ENCODE measurements at places on chromosomes 12 and 14.

DNA sequence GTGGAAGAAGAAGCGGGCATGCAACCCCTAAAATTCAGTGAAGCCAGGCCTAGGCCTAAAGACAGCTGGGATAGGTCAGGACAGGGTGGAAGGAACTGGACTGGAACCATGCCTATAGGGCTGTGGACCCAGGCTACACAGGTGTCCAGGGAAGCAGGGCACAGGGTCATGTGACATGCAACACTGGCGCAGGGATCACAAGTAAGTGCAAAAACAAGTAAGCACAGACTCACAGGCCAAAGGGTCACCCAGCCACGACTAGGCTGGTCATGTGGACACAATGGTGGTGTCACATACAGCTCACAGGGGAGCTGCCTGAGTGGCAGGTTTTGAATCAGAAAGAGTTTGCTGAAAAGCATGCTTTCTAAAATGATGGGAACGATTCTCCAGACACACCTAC lies 195.7 kb downstream of the SPTSSA start:
- no peak for DNase-seq

DNA sequence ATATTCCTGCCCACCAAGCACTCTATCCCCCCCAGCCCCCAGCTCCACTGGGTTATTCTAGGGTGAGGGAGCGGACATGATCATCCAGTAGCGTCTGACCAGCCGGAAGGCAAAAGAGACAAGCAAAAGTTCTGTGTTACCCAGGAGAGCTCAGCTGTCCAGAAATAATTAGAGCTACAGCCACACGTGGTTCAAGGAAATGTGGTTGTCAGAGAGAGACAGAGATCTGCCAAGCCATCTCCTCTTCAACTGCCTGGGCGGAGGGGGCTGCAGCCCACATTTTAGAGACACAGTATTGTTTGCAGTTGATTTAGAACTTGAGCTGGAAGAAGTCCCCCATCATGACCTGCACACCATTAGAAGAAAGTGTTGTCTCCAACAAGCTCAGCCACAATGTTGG lies 30.4 kb downstream of the DAO start:
- DNase-seq: no peak

DNA sequence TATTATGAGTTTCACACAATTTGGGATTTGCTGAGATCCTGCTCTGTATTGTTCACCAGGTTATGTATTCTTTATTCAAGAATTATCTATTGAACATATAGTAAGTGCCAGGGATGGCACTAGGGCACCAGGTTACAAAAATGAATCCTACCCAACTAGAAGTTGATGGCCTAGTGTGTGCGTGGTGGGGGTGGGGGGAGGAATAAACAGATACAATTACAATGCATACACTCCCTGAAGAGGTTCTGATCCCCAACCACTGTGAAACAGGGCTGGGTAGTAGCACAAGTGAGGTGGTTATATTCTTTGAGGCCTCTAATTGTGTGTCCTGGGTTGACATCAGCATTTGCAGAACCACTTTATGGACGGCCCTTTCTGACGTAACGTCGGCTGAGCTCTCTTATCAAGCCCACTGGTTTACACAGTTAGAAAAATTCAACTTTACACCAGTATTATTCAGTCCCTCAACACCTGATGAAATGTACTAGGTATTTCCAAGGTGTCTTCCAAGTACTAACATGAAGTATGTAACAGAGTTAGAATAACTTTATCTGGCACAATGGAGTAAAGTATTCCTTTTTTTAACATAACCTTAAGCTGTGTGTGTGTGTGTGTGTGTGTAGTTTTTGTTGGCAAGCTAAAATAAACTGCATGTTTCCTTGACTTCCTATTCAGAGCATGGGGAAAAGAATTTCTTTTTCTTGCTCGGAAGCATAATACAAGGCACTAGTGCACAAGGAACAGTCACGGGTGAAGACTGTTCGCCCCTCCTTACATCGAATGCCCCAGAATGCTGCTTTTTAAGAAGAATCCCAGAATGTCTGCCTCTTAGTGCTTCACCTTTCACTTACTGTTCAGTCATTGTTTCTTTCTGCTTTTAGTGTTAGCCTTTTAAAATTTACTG lies 8.1 kb upstream of the GLRX5 start:
- no peak for DNase-seq

DNA sequence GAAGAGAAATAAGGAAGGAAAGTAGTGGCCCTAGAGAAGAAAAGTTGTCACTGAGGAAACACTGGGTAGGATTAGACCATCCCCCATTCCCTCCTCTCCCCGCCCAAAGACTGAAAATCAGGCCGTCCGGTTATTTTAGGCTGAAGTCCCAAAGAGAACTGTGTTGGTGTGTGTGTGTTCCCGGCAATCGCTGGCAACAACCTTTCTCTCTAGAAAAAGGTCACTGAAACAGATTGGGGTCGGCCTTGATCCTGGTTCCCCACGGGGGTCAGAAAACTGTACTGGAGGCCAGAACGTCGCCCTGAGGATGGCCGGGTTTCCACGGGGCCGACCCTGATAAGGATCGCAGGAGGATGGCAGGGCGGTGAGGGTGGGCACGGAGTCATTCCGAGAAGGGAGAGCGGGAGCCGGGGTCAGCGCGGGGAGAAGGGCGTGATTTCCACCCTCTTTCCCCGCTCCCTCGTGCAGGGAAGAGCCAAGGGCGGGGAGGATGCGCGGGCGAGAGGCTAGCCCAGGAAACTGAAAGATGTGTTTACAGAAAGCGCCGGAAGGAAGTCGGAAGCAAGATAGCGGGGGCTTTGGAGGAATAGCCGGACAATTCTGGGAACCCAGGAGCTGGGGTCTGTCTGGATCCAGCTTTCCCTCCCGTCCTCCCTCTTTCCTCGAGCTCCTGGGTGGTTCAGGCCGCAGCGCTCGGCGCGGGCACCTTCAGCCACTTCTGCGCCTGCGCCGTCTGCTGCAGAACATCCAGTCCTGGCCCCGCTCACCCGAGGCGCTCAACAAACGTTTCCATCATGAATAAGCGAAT lies 25.3 kb upstream of the SPTLC2 start:
- DNase-seq: peak; percentile 81

GRCh38 chr12:19068137-19068536 lies 61.4 kb upstream of the PLEKHA5 start:
- DNase-seq: no peak

GRCh38 chr14:33938131-33938949 lies 12.5 kb downstream of the EGLN3 start:
- no peak for DNase-seq

DNA sequence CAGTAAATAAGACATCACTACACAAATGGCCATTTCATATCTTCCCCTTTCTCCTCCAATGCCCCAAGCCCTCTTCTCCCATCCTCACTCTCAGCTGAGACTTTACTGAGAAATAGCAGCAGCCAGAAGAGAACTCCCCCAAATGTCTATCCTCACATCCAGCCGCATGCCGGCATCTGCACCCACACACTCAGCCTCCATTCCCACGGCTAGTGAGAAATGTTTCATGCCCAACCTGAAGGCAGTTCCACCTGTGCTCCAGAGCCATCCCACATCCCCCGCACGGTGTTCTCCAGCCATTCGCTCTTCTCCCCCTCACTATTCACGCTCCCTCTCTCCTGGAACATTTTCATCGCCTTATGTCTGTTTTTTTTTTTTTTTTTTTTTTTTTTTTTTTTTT lies 208.7 kb upstream of the DIO3 start:
- DNase-seq: no peak

DNA sequence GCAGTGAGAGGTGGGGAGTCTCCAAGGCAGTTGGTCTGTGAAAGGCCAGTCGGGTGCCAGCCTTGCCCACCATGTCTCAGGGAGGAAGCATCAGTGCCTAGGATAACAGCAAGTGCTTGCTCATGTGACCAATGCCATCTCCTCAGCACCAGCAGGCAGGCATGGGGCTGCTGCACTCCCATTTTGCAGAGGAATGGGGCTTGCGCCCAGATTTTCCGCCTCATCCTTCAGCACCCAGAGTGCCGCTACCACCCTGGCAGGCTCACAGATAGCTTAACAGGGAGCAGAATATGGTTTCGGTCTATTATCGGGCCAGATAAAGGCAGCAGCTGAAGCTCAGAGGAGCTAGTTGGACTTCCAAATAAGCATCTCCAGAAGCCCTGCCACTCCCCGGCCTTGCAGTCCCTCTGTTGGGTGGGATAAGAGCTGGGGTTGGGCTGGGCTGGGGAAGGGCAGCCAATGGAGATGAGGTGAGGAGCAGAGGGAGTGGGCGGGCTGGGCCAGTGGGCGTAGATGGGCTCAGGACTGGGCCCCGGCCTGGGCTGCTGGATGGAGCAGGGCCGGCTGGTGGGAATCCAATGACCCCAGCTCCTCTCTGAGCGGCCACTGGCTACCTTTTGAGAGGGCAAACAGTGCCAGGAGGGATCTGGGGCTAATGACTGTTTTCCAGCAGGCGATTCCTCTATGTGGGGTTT lies 8.4 kb upstream of the KRT80 start:
- DNase-seq: no peak

DNA sequence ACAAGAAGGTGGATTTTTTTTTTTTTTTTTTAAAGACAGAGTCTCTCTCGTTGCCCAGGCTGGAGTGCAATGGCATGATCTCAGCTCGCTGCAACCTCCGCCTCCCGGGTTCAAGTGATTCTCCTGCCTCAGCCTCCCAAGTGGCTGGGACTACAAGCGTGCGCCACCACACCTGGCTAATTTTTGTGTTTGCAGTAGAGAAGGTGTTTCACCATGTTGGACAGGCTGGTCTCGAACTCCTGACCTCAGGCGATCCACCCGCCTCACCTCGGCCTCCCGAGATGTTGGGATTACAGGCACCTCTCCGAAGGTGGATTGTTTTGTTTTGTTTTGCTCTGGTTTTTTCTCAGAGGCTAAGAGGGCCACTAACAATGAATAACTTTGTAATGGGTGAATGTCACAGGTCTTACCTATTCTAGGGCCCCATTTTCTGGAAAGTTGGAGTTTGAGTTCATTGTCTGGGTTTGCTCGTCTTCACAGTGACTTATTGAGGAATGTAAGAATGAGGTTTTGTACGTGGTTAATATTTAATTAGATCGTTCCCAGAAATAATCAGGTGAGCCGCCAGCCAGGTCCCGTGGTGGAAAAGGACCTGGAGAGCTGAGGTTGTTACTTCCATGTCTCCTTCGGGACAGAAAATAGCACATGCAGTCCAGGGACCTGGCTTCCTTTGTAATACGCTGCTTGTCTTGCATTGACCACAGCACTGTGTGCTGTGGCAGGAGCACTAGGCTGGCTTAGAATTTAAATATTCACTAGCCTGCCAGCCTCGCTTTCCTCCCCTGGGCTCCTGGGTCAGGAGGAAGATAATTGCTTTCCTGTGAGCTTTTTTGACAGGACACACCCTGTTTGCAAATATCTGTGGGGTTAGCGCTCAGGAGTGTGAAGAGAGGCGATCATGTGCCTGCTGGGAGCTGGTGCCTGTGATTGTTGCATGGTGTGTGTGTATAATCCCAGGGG lies 2.3 kb downstream of the HIP1R start:
- no peak for DNase-seq

DNA sequence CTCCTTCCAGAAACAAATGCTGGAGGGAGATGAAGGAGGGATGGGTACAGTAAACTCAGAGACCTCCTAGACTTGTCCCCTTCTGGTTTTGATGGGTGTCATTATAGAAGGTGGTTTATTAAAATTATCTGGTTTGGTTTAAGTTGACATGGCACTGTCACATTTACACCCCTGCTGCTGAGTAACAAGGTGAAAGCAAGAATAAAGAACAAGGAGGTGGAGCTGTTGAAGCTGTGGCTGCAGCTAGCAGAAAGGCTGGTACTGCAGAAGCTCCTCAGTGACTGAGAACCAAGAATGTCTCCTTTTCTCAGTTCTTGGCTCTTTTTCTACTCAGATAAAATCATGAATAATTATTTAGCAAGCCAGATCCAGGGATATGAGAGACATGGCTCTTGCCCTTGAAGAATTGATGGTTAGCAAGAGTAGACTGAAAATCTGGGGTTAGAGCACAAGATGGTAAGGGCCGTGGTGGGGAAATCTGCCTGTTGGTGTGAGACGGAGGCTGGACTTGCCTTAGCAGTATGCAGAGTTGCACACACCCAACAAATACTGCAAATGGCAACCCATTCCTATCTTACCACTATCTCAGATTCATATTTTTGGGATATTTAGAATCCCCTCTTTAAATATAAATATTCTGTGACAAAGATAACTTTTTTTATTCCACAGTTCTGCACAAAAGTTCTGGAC lies at the start of gene GZMH:
Gene GZMH, minus strand, starts transcription at position 31 of the 690 bp plus-strand sequence. CDS start 72 bp downstream, outside the sequence.
- peak; percentile 39 for DNase-seq

GRCh38 chr14:73761618-73762355 lies 47.6 kb upstream of the PNMA1 start:
- peak; percentile 54 for DNase-seq

- DNase-seq: no peak
Observed at GRCh38 chr12:108699955-108700563, 31.3 kb downstream of the CORO1C start.

GRCh38 chr12:72307229-72307628 lies 35.1 kb downstream of the TRHDE start:
- no peak for DNase-seq

- no peak for DNase-seq
Observed at GRCh38 chr12:91099341-91099740, 12.0 kb downstream of the LUM start.

- no peak for DNase-seq
Observed at GRCh38 chr14:49895480-49895879, 2.6 kb downstream of the ARF6 start.

- DNase-seq: no peak
Observed at GRCh38 chr12:112616469-112617152, 174.9 kb upstream of the RPH3A start.

DNA sequence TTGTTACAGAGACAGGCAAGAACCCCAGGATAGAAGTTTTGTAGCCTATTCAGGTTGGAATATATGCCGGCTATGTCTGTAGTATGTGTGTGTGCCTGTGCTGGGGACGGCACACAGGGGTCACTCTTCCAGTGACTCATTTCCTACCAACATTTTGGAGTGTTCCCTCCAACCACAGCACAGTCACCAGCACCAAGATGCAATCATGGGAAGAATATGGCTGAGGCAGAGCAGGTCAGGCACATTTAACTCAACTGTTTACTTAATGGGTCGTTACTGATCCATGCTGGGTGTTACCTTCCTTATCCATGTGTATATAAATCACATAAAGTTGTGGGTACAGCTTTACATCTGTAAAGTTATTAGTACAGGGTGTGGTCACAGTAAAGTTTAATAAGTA lies 178.3 kb downstream of the PRKD1 start:
- no peak for DNase-seq

DNA sequence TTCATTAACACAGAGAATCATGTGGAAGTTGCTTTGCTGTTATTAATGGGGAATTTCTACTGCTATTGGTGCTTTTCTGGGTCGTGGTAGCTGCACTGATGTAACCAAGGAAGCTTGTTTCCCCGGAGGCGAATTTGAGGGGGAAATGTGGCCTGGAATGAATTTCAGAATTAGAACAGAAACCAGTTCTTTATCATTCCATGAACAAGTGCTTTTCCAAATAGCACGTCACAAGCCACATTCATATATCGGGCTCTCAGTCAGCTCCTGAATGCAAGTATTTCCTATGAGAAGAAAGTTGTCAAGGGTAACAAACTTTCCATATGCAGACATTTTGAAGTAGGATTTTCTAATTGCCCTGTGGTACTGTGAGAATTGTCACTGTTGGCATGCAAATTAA lies 1353.2 kb downstream of the AACS start:
- no peak for DNase-seq

GRCh38 chr12:104769144-104769561 lies 188.9 kb downstream of the SLC41A2 start:
- DNase-seq: no peak

Measured in GM12865 (cell line).